HTR-8/SVneo (cell line): ENCODE measurements at places on chromosomes 5 and 9.

- DNase-seq = no peak
Observed at GRCh38 chr9:34869390-34869789, 88.7 kb upstream of the PHF24 start.

- DNase-seq = peak; percentile 48
Observed at GRCh38 chr9:34403554-34404380, 27.1 kb upstream of the MYORG start.

GRCh38 chr5:133967698-133968203, 674 bp downstream of the C5orf15 start:
- DNase-seq = no peak

DNA sequence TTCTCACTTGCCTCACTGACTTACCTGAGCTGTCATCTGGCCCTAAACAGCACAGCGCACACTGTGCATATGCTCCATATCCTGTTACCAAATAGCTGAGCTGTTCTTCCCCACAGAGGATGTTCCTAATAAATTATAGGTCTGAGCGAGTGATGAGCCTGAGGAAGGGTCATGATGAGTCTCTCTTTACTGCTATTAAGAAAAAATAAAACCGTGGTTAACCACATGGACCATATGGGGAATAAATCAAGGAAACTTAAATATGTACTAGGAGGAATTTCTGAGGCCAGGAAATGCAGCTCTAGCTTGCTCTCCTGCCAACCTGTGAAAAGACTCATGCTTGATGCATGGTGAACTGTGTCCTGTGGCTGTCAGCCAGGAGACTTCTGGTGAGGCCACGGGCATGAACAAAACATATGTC, 424.8 kb upstream of the DMAC1 start:
- no peak for DNase-seq

- no peak for DNase-seq
Observed at GRCh38 chr9:86667307-86667706, 280.0 kb downstream of the GAS1 start.

GRCh38 chr9:70533492-70533891, 119.0 kb upstream of the KLF9 start:
- DNase-seq = no peak

GRCh38 chr9:117323390-117323789, 91.5 kb downstream of the ASTN2 start:
- no peak for DNase-seq

DNA sequence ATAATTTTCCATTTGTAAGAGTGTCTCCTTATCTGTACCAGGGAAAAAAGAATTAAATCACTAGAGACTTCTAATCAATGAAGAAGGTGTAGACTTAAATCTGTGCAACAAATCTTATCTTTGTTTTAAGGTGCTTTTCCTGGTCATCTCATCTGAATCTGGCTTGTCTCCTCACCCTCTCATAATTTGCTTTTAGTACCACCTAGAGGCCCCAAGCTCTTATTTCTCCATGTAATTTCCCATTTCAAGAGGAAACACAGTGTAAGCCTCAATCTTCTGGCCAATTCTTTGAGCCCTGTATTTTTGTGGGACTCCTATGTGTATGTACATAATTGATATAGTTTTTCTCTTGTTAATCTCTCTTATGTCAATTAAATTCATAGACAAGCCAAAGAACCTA, 1975.3 kb upstream of the CDH6 start:
- no peak for DNase-seq

DNA sequence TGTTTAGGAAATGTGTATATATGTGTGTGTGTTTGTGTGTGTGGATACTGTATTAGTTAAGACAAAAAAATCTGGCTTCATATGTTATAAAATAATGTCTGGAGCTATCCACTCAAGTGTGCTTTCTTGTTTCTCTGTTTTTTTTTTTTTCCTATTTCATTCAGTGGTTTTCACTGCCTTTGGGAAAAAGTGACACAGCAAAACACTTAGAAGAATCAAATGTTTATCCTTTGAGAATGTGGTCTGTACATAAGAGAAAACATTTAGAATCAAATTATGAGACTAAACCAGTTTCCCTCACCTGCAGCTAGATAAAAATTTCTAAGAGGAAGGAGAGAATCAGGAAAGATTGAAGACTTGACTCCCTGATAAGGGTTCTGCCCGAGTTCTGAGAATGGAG, 8.1 kb downstream of the TMC1 start:
- DNase-seq = no peak

GRCh38 chr5:54722846-54723433, 205.4 kb downstream of the SNX18 start:
- DNase-seq = no peak

- no peak for DNase-seq
Observed at GRCh38 chr9:136090056-136090735, 4.9 kb downstream of the NACC2 start.

DNA sequence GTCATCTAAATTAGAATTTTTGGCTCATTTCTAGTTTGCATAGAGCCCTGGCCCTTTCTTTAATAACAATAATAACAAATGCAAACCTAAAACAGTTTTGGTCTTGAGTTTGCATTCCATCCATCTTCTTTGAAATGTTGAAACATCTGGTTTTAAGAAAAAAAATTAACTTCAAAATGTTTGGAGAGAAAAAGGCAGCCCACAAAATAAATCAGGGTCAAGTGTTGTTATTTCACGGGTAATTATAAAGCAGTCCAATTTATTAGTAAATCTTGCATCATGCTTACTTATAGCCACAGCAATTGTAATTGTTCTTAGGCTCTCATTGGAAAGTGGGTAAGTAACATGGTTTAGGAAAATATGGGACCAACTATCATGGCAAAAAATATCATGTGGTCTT, 247.0 kb upstream of the MEF2C start:
- no peak for DNase-seq

DNA sequence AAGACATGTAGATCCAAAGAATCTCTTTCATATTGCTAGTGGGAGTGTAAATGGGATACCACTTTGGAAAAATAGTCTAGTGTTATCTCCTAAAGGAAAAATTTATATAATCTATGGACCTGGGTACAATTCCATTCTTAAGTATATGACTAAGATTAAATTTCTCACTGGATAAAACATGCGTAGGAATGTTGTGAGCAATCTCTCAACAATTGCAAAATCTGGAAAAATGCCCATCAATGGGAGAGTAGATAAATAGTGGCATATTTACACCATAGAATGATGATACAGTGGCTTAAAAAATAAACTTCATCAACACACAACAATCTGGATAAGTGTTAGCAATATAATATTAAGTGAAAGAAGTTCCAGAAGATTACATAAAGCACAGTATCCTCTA, 469.5 kb downstream of the MAN2A1 start:
- DNase-seq = peak; percentile 5

GRCh38 chr5:24816206-24816605, 171.4 kb upstream of the CDH10 start:
- DNase-seq = no peak

- no peak for DNase-seq
Observed at GRCh38 chr9:109408759-109409462, 88.1 kb upstream of the EPB41L4B start.

GRCh38 chr5:95630394-95630917, 10.6 kb downstream of the GPR150 start:
- DNase-seq = no peak

GRCh38 chr5:31551878-31552277, 19.8 kb downstream of the C5orf22 start:
- no peak for DNase-seq
